ENCODE measurements at places on chromosomes 4 and X.

GRCh38 chr4:38673130-38673978 is 9.4 kb downstream of the KLF3 start:
- no peak for DNase-seq

GRCh38 chr4:159460371-159460770 is 357.5 kb downstream of the RAPGEF2 start:
- no peak for DNase-seq

GRCh38 chr4:56386091-56386490 is 1.2 kb downstream of the AASDH start:
- DNase-seq, result no peak

DNA sequence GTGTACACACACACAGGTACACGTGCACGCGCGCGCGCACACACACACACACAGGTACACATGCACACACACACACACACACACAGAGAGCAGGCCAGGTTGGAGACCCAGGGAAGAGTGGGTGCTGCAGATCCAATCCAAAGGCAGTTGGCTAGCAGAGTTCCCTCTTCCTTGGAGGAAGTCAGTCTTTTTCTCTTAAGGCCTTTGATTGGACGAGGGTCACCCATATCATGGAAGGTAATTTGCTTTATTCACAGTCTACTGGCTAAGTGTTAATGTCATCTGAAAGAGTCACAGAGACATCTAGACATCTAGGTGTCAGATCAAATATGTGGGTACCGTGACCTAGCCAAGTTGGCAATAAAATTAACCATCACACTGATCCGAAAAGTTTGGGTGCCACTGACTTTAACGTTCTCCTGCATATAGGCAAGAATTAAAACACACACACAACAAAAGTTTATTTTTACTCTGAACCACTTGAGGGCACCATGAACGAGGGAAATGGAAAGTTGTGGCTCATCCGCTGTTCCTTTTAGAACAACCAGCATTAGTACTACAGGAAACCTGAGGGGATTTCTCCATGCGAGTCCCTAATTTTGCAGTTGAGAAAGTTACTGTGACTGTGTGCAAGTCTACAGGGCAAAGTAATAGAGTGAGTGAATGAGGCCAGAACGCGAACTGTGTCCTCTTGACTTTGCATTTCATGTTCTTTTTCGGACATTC is 66.0 kb upstream of the STOX2 start:
- no peak for DNase-seq

DNA sequence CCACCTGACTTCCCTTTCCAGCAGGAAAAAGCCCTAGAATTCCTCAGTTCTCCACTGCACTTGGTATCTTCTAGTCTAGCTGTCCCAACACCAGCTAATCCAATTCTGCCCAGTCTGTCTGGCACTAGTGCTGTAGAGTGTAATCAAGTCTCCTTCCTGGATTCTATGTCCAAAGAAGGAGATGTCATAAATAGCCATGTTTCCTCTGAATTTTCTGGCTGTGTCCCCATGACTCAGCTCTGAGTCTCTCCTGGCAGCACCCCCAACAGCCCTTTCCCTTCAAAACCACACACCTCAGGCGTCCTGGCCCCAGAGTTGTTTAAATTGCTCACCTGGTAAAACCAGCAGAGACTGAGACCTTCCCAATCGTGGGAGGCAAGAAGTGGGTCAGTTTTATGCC is 197.2 kb downstream of the GRXCR1 start:
- no peak for DNase-seq

DNA sequence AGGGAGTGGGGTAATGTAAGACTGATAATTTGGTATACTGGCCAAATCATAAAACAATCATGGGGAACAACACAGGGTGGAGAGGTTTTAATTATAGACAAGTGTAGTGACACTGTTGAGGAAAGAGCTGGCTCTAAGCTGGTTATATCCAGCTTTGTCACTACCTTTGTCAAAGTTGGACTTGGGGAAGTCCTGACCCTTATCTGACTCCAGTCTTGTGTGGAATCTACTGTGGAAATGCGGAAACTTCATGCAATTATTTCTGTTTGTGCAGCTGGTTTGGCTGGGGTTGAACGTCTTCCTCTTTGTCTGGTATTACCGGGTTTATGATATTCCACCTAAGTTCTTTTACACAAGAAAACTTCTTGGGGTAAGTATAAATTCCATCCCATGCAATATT is 2.0 kb downstream of the CYBB start:
- DNase-seq, result no peak

GRCh38 chr4:2947926-2948325 is 15.3 kb downstream of the NOP14 start:
- DNase-seq, result no peak

DNA sequence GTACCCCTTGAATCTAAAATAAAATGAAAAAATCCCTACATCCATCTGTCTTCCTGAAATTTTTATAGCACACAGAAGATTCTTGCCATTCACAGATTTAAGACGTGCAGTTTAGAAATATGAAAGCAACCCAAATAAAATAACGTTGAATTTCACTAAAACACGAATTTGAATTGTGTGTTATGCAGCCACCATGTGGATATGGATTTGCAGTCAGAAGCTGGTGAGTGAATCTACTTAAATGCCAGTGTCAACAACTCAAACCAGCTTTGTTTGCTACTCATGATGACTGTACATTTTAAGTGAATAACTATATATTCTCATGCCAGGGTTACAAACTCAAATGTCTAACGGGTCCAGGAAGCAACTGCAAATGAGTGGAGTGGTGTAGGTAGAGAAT is 173.0 kb upstream of the HAND2 start:
- DNase-seq, result no peak

DNA sequence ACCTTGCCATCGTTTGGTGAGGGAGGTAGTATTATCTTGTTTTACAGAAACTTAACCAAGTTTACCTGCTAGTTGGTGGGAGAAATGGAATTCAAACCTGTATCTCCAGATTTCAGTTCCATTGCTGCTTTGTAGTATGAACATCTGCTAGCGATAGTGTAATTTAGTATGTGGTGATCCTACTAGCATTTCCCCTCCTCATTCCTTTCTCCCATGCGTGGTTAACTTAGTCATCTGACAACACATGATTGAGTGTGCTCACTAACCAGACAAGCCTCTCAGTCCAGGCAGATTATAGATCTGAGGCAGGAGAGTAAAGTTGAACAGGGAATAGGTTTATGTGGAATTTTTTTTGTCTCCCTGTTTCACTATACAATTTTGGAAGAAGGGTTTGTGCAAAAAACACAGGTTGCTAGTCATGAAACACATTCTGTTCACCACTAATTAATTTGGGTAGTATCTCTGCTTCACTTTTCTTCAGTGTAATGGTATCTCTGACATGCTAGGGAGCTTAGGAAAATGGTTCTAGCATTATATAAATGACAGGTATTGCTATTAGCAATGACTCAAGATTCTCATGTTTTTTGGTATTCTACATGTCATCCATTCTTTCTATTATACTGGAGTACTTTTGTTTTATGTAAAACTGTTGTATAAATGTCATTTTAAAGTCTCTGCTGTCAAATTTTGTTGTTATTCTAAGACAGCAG is 21.7 kb downstream of the RBPJ start:
- DNase-seq, result no peak

DNA sequence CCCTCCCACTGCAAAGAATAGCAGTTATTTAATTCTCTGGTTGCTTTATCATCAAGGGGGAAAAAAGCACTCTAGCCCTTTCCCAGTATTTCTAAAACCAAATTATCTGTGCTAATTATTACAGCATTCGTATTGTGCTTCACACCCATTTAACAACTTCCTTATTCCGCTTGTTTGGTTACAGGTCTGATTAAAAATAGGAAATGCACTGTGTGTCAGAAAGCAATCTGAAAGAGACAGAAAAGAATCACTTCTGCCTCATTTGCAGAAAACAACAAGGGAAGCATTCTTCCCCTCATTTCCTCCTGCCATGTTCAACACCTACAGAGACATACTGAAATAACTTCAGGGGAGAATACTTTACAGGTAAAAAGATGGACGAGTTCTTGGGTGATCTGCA is 114.9 kb upstream of the MAP3K15 start:
- DNase-seq, result no peak

- no peak for DNase-seq
Measured at GRCh38 chrX:133495464-133496391, 80.4 kb upstream of the GPC4 start.

DNA sequence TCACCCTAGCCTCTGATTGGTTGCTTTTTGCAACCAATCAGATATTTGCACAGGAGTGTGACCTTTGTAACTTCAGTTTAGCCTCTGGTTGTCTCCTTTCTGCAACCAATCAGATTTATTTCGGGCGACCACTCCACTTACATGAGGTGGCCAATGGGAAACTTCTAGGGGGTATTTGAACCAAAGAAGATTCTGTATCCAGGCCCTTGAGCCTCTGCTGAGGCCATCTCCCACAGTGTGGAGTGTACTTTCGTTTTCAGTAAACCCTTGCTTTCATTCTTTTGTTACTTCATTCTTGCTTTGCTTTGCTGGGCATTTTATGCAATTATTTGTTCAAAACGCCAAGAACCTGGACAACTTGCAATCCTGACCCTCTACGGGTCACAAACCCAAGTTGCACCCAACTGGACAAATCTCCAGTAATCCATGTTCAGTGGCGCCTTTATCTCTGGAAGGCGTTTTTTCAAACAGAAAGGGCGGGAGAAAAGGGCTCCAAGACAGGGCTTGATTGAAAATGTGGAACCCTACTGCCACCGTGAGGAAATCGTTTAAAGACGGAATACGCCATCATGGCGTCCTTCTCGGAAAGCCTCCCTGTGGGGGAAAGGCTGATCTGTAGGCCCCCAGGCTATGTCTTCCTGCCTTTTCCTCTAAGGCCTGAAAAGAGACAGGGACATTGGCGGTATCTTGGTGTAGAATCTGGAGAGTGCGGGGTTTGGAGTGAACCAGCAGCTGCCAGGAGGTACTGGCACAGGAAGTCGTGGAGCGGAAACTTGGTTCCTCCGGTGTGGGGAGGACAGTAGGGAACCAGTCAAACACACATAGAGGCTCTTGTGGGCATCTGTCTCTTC is 184.6 kb downstream of the OR13H1 start:
- DNase-seq, result peak; percentile 72

- peak; percentile 66 for DNase-seq
Measured at GRCh38 chr4:151199319-151200190, 77.4 kb upstream of the PRSS48 start.

DNA sequence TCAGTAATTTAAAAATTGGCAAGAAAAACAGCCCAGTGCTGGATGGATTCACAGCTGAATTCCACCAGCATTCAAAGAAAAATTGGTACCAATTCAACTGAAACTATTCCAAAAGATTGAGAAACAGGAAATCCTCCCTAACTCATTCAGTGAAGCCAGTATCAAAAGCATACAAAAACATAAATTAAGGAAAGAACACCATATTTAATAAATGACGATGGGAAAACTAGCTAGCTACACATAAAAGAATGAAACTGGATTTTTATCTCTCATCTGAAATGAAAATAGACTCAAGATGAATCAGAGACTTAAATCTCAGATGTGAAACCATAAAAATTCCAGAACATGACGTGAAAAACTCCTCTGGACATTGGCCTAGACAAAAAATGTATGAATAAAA is 516.8 kb upstream of the SPANXN1 start:
- DNase-seq, result no peak

GRCh38 chr4:164606478-164606877 is 147.5 kb upstream of the SMIM31 start:
- DNase-seq, result no peak

DNA sequence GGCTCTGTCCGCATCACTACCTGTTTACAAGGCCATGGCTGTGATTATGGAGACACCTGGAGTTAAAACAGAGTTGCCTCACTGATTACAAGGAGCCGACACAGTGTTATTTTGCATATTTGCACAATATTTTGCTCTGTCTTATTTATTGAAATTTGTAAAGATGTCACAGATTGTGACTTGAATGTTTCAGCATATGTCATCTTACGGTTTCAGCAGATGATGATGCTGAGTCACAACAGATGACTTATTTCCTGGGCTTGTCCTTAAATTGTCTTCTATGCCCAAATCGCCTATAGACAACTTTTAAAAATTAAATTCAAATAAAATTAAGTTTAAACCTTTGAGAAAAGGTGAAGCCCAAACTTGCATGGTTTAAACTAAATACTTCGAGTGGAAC is 87.1 kb upstream of the INPP4B start:
- no peak for DNase-seq

DNA sequence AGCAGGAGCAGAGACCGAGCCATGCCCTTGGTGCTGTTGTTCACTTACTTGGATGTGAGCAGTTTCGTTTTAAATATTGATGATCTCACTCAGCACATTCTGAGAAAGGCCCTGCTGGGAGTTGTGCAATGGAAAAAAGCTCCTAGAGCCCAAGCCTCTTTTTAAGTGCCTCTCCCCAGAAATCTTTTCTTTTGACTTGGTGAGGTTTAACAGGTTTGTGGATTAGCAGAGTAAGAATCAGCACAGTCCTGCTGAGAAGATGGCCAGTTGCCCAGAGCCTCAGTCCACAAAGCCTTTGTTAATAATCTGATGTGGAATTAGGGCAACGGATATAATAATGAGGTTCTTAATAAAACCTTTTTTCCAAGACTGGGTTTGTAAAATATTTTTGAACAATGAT is 157.5 kb upstream of the ATP6AP2 start:
- no peak for DNase-seq

- no peak for DNase-seq
Measured at GRCh38 chr4:144575181-144575580, 70.8 kb upstream of the HHIP start.

DNA sequence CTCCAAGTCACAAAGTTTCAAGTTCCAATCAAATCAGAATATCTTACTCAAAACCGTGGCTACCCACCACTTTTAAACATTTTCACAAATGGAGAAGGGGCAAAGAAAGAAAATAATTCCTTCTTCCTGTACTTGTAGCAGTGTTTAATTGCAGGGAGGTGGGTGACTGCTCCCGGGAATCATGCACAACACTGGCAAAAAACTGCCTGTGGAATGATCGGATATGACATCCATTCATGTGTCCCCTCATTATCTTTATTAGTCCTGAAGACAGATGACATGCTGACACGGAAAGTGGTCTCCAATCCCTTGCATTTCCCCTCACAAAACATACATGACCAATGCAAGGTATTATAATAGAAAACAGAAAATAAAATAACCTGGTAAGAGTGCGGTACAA is 2.0 kb downstream of the TSPAN5 start:
- no peak for DNase-seq

All from dorsolateral prefrontal cortex (tissue), 122 donors.